DMS79 treated with DMSO at 0.1 percent for 48 hours (cell line): ENCODE measurements at places on chromosomes 13 and 19.

- no peak for DNase-seq
Measured at GRCh38 chr13:31195616-31196015, 4.2 kb upstream of the B3GLCT start.

DNA sequence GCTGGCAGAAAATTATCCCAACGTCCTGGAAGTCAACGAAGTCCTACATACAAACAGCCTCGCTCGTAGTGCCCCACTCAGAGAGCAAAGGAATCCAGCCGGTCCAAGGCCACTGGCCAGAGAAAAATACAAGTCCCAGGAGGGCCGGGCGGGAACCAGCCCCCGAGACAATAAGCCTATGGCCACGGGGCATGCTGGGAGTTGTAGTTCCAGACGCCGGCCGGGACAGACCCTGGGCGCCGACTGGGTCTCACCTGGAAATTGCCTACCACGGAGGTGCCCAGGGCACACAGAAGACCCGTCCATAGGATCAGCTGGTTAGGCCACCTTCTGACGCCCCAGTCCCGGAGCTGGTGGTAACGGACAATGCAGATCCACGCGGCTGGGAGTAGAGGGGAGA is 5.4 kb downstream of the TMEM150B start:
- DNase-seq: no peak

- DNase-seq: no peak
Measured at GRCh38 chr13:41995336-41995735, 34.4 kb upstream of the VWA8 start.

DNA sequence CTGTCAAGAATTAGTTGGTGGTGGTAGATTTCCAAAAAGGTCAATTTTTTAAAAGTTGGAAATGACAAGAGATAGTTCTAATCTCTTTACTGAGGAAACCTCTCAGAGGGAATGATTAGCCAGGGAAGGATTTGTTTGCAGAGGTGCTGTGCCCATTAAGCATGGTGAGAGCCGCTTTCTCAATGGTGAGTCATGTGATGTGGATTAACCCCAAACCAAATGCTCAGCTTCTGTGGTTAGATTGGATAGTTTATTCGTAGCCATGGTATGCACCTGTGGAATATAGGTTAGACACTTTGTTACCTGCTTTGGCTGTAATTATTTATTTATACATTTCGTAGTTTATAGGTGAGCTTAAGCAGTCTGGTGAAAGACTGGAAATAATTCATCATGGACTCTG is 7.1 kb downstream of the HNRNPM start:
- no peak for DNase-seq

GRCh38 chr19:50897191-50897607 is 14.0 kb downstream of the KLK4 start:
- no peak for DNase-seq
